ENCODE measurements at places on chromosomes 1 and 21. TPM values are rescaled to one million over a fixed set of nuclear protein-coding genes. Genes with fewer than 3 reads are reported as not detected.
A peak's percentile ranks its signal among the peaks of the same experiment; 100 is the strongest.

TEDDM1 gene
- total RNA-seq: not detected

GJC2 gene
- 0.43 TPM for total RNA-seq

PROK1 gene
- not detected for total RNA-seq

VWA5B1 gene
- not detected for total RNA-seq

CAMK2N1 gene
- 4.7 TPM for total RNA-seq

UBXN10 gene
- not detected for total RNA-seq

BEST4 gene
- not detected for total RNA-seq

DNA sequence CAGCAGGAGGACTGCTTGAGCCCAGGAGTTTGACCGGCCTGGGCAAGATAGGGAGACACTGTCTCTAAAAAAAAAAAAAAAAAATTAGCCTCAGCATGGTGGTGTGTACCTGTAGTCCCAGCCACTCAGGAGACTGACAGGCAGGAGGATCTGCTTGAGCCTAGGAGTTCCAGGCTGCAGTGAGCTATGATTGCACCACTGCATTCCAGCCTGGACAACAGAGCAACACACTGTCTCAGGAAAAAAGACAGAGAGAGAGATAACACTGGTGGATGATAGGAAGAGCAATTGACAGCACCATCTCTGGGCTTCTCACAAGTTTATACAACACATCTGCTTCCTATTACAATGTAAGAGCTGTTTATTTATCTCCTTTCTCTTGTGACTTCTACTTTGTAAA, 2.4 kb upstream of the RNU11 start:
- no peak for DNase-seq

DNA sequence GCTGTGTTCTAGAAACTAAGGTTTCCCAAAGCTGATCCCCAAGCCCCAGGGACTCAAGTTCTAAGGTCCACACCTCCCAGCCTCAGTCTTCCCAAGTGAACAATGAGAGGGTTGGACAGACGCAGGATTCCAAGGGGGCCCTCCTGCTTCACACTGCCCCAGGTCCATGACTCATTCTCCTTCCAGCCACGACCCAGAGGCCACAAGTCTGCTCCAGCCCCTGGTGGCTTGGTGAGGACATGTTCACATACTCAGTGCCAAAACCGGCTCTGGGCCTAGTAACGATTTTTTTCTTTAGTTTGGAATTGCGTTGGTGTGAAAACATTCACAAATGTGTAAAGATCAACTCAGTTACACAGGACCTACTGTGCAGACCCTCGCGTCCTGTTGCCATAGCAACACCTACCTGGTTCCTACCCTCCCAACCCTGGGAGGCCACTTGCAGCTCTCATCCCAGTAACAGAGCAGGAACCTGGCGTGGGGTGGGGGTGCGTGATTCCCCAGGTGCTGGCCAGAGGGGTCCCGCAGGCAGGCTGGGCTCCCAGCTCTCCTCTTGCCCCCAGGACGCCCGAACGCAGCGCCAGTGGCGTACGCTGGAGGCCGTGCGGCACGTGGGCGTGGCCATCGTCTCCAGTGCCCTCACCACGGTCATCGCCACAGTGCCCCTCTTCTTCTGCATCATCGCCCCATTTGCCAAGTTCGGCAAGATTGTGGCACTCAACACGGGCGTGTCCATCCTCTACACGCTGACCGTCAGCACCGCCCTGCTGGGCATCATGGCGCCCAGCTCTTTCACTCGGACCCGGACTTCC, 57.0 kb downstream of the DISP3 start:
- no peak for DNase-seq

DNA sequence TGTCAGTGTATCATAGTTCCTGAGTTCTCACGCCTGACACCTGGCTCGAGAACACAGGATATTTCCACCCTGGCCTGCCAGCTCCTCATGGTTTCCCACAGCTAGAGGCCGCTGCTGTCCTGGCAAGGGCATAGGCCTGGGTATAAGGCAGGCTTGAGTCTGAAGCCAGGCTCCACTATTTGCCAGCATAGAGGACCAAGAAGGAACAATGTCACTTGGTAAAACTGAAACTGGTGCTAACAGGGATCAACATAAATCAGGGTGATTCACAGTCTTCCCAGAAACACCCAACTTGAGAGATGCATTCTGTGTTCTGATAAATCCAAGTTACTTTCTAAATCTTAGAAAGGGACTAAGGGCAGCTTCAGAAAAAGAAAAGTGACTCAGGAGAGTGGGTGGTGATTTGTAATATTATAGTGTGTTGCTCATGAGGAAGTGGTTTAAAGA, 6.9 kb upstream of the S100A2 start:
- peak; percentile 74 for DNase-seq

DNA sequence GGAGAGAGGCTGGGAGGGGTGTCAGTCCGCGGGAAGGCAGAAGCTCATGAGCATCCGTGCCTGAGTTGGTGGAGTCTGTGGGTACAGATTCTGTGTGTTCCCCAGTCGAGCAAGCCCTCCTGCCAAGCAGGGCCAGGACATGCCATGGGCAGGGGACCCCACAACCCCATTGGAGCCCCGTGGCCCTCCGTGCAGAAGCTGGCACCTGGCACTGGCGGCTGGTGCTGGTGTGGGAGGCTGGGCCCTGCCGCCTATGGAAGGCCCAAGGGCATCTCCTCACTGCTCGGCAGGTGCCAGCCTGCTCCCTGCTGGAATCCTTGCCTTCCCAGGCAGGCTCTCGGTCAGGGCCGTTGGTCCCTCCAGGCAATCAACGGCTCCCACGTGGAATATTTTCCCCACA, 73.7 kb downstream of the UBE2T start:
- no peak for DNase-seq

DNA sequence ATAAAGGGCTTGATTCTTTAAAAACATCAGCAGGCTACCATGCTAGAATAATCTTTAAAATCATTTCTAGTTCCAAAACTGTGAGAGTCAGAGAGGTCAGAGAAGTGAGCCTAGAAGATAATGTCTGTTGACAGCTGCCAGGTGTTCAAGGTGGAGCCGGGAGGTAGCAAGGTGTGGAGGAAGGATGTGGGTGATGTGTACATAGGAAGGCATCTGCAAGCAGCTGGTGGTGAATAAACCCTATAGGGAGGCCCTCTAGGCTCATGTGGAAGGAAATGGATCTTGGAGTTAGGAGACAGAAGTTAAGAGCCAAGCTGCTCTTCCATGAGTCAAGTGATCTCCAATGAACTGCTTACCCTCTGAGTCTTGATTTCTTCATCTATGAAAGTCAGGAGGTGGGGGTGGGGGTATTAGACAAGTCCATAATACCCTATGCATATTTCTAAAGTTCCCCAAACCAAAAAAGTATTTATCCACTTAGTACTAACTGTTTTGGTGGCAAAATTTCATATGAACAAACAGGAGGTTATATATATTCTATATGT, 266.3 kb downstream of the RHOU start:
- no peak for DNase-seq

DNA sequence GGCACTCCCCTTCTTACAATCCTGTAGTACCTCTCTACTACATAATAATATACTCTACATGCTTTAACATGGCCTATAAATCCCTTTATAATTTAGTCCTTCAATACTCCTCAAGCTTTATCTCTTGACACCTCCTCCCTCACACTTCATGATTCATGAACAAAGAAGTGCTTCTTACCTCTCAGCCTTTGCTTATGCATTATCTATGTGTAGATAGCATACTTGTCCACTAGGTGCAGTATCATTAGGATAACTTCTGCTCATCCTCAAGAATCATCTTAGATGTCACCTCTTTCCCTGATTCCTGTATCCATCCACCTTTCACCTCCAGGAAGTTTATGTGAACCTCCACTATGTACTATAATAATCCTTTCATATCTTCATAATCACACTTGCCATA, 74.4 kb downstream of the COL24A1 start:
- DNase-seq: no peak

GRCh38 chr1:170675865-170676264, 11.9 kb downstream of the PRRX1 start:
- no peak for DNase-seq

DNA sequence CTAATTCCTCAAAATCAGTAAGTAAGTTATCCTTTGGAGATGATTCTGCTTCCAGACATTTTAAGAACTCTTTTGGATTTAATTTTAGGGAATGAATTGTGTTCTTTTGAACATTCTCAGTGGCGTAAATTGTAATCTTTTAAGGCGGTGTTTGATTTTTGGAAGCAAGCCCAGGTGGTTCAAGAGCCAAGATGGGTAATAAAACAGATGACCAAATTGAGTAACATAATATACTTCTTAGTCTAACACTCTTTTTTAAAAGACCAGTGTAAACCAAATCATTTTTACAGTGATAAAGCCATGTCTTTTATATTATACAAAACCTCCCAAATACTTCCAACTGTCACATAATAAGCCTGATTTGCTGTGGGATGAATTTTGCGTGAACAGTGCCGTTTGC, 133.8 kb downstream of the LRRC40 start:
- no peak for DNase-seq

GRCh38 chr1:184781941-184782340, 27.3 kb upstream of the EDEM3 start:
- DNase-seq: no peak

GRCh38 chr21:34989337-34990151, 59.6 kb downstream of the RUNX1 start:
- DNase-seq: no peak

- no peak for DNase-seq
Observed at GRCh38 chr21:46159841-46160656, 4.7 kb upstream of the FTCD start.

DNA sequence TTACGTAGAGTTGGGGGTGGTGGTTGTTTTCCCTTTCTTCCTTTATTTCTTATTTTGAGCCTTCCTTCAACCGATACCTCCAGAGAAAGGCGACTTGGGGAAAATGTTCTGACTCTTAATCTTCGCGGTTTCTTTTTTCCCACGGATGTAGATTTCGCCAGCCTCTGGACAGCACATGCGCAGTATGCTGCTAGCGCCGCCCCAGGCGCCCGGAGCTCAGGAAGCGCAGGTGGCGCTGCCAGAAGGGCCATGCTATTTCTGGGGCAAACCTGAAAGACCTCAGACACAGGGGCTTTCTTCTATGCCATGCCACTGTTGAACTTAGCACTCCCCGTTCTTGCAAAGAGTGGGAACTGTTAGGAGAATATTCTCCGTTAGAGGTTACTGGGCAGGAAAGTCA, 392.1 kb downstream of the KIF26B start:
- DNase-seq: no peak

GRCh38 chr1:228085287-228085951, 2.9 kb downstream of the ARF1 start:
- DNase-seq: peak; percentile 61

DNA sequence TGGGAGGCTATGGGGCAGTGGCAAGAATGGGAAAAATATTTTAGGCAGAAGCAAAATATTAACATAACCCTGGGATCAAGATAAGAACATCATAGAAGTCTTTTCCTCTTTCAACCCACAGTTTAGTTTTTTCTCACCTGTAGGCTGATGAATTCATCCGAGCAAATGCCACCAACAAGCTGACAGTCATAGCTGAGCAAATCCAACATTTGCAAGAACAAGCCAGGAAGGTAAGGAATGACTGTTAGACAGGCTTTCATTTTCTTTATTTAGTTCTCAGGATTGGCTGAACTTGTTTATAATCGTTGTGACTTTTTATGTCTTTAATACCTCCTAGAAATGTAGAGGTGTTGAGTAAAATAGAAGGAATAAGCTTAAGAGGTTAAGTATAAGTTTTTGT, 6.4 kb downstream of the C1orf50 start:
- no peak for DNase-seq

All from SJCRH30 (cell line).